ENCODE measurements at places on chromosomes 3 and 15. TPM values are rescaled to one million over a fixed set of nuclear protein-coding genes. Genes with fewer than 3 reads are reported as not detected.
A peak's percentile ranks its signal among the peaks of the same experiment; 100 is the strongest.

The SLC28A2 gene
- 1.5 TPM for total RNA-seq

The PYGO1 gene
- 11.8 TPM for total RNA-seq

The CLDN16 gene
- 0.77 TPM for total RNA-seq

The IGSF10 gene
- 1.0 TPM for total RNA-seq

The MESP1 gene
- total RNA-seq = 0.50 TPM

The MRPL46 gene
- total RNA-seq = 29.0 TPM

The SNX22 gene
- 7.7 TPM for total RNA-seq

The CASR gene
- total RNA-seq = 0.37 TPM

The HGD gene
- 64.6 TPM for total RNA-seq

The C3orf62 gene
- total RNA-seq = 4.5 TPM

DNA sequence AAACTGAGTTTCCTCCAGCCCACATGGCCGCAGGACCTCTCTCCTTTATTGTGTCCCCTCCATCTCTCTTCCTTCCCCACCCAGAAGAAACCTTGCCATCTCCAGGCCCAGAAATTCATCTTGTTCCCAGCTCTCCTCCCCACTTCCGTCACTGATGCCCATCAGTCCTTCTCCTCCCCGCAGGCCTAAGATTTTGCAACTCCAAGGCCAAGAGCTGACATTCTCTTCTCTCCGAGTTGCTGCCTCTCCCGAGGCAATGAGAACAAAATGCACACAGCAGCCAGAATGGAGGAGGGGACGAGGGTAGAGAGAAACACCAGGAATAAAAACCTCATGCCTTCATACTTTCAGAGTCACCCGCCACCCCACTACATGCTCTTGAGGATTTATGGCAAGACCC, 526.5 kb upstream of the PROK2 start:
- H3K4me1 ChIP-seq = peaks cover 23% of the 10 kb centered on the region
- H3K27me3 ChIP-seq = no peaks in the 10 kb centered on the region
- H3K36me3 ChIP-seq = no peaks in the 10 kb centered on the region

DNA sequence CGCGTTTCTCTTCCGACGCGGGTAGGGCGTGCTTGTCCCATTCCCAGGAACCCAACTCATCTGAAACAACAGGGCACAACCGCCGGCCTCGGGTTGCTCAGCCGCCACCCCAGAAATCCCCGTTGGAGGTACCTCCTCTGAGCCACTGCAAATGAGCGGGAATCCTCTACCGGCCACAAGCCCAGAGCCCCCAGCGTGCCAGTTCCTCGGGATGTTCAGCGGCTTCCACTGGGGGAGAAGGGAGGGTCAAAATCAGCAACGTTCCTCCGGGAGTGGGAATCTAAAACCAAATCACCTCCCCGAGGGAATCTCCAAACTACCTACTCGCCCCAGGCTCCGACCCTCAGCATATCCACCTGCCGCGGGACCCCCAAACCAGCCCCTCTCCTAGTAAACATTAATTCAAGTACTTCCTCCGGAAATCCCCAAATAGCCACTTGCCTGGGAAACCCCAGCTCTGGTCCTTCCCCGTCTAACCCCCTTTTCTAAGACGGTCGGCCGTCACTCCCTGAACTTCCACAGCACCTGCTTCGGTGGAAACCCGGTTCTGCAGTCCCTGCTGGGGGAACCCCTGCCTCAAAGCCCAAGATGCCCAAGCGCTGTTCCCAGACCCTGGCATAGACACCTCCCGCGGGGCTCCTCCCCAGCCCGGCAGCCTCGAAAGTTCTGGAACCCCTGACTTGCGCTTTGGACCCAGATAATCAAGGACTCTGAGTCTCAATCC, 887 bp downstream of the OXTR start:
- peaks cover 18% of the 10 kb centered on the region for H3K27me3 ChIP-seq
- peaks cover 4% of the 10 kb centered on the region for H3K4me1 ChIP-seq
- H3K4me3 ChIP-seq = no peak overlapping the region
- no peak overlapping the region for H3K27ac ChIP-seq
- H3K36me3 ChIP-seq = no peaks in the 10 kb centered on the region

DNA sequence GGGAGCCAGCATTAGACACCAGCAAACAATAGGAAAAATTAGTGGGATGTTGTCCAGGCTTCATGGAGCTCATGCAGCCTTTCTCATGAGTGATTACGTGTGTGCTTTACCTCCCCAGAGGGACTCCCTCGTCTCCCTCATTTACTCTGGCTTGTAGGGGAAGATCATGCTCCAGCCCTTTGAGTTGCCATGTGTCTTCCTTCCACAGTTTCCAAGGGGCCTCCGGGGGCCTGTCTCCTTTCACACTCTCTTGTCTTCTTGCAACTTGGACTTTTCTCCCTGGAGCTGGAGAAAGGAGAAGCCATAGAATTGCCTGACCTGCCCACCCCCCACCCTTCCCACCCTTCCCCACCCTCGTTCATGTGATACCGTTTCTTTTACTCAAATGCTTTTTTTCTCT, 98.7 kb downstream of the FAM43A start:
- no peak overlapping the region for H3K27ac ChIP-seq
- H3K27me3 ChIP-seq = no peaks in the 10 kb centered on the region
- no peaks in the 10 kb centered on the region for H3K36me3 ChIP-seq
- peaks cover 4% of the 10 kb centered on the region for H3K4me1 ChIP-seq
- DNase-seq = no peak
- no peak overlapping the region for H3K4me3 ChIP-seq

GRCh38 chr3:72317491-72317890, 530.8 kb downstream of the SHQ1 start:
- H3K4me1 ChIP-seq = peaks cover 22% of the 10 kb centered on the region
- H3K4me3 ChIP-seq = no peak overlapping the region
- no peaks in the 10 kb centered on the region for H3K27me3 ChIP-seq
- H3K36me3 ChIP-seq = no peaks in the 10 kb centered on the region
- no peak overlapping the region for H3K27ac ChIP-seq
- DNase-seq = no peak

DNA sequence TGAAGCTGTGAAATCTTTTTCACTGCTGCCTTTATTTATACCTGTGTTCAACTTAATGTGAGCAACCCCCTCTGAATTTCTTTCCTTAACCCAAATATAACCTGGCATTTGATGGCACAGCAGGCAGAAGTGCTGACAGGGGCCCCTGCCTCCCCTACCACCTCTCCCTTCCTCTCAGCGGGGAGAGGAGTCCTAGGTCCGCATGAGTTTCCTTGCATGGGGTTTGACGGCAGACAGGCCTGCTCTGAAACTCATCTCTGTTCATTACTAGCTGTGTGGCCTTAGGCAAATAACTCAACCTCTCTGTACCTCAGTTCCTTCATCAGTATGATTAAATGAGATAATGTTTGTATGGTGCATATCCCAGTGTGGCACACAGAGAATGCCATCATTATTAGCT, 79.7 kb downstream of the SEC22A start:
- H3K4me3 ChIP-seq = no peak overlapping the region
- no peaks in the 10 kb centered on the region for H3K36me3 ChIP-seq
- DNase-seq = no peak

DNA sequence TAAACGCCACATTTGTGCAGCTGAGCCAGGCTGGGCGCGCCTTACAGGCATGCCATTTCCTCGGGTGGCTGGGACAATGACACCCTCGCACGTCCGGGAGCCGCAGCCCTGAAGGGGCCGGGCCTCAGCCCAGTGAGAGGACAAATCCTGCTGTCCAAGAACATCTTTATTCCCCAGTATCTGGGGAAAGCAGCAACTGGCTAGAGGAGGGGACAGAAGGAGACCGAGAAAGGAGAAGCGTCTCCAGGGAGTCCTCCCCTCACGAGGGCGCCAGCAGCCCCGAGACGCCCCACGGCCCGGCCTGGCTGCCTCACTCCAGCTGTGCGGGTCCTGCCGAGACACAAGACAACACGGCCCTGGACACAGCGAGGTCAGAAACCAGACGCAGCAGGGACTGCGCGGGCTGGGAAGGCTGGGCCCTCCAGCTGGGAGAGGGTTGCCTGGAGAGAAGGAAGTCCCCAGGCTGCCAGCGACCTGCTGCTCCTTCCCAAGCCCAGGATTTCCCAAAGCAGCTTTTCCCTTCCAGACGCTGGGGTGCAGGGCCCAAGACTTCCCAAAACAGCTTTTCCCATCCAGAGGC, 130.2 kb downstream of the CHSY1 start:
- peak overlapping the region; percentile 70 for H3K27ac ChIP-seq
- H3K36me3 ChIP-seq = no peaks in the 10 kb centered on the region
- H3K27me3 ChIP-seq = no peaks in the 10 kb centered on the region
- peaks cover 14% of the 10 kb centered on the region for H3K4me1 ChIP-seq
- peak; percentile 71 for DNase-seq
- no peak overlapping the region for H3K4me3 ChIP-seq

DNA sequence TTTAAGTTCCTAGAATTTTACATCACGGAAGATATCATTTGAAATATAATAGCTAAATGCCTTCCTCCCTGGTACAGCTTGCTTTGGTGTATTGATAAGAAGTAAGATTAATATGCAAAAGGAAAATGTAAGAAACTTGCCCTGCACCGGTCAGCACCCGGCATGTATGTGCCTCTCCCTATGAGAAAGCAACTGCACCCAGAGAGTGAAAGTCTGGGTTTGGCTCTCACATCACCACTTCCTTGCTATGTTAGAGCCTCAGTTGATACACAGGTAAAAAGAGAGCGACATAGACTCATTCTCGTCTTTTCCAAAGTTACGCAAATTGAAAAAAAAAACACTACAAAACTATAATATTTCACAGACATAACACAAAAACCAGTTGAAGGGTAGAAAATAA, 96.7 kb downstream of the FOXP1 start:
- DNase-seq = no peak
- H3K4me3 ChIP-seq = no peak overlapping the region
- H3K27me3 ChIP-seq = no peaks in the 10 kb centered on the region
- no peak overlapping the region for H3K27ac ChIP-seq
- H3K36me3 ChIP-seq = no peaks in the 10 kb centered on the region

DNA sequence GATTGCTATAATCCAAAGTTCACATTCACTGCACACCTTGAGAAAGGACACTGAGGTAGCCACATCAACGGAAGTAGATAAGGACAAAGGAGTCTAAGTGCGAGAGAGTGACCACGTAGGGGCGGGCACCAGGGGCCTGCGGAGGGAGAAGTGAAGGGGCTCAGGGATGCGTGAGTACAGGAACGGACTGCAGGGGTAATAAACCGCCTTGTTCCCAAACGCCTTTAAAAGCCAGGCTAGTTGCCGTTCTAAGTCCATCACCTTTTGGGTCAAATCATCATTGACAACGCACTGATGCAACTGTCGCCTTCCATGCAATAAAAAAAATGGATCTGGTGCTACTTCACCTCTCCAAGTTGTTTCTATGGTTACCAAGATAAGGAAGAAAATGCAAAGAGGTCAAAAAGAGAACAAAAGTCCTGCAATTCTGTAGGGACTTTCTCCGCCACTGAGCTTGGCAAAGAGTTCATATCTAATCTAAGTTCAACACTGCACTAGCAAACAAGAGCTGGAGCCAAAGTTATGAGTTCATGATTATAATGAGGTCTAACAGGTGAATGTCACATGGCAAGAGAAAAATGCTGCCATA, 32.6 kb upstream of the ATP11B start:
- H3K27ac ChIP-seq = peak overlapping the region; percentile 79
- H3K27me3 ChIP-seq = no peaks in the 10 kb centered on the region
- H3K4me1 ChIP-seq = peaks cover 4% of the 10 kb centered on the region
- no peaks in the 10 kb centered on the region for H3K36me3 ChIP-seq
- DNase-seq = peak; percentile 73

GRCh38 chr15:75650908-75651809, 3.4 kb downstream of the SNX33 start:
- peak overlapping the region; percentile 4 for H3K4me3 ChIP-seq
- no peak overlapping the region for H3K27ac ChIP-seq
- H3K36me3 ChIP-seq = no peaks in the 10 kb centered on the region
- no peaks in the 10 kb centered on the region for H3K27me3 ChIP-seq

- no peaks in the 10 kb centered on the region for H3K27me3 ChIP-seq
- no peak for DNase-seq
- no peaks in the 10 kb centered on the region for H3K36me3 ChIP-seq
- H3K4me1 ChIP-seq = peaks cover 8% of the 10 kb centered on the region
These were observed 2.2 kb downstream of the PLSCR1 start for GRCh38 chr3:146542179-146542578.

GRCh38 chr15:92277776-92278175, 115.9 kb upstream of the ST8SIA2 start:
- H3K4me1 ChIP-seq = no peaks in the 10 kb centered on the region
- no peaks in the 10 kb centered on the region for H3K36me3 ChIP-seq
- peak; percentile 15 for DNase-seq

GRCh38 chr3:177201700-177202397, 4.6 kb upstream of the TBL1XR1 start:
- peak overlapping the region; percentile 23 for H3K27ac ChIP-seq
- H3K36me3 ChIP-seq = no peaks in the 10 kb centered on the region
- DNase-seq = no peak
- no peaks in the 10 kb centered on the region for H3K27me3 ChIP-seq

GRCh38 chr3:154095832-154096421, 25.3 kb upstream of the ARHGEF26 start:
- H3K4me3 ChIP-seq = no peak overlapping the region
- no peaks in the 10 kb centered on the region for H3K36me3 ChIP-seq
- H3K4me1 ChIP-seq = no peaks in the 10 kb centered on the region

DNA sequence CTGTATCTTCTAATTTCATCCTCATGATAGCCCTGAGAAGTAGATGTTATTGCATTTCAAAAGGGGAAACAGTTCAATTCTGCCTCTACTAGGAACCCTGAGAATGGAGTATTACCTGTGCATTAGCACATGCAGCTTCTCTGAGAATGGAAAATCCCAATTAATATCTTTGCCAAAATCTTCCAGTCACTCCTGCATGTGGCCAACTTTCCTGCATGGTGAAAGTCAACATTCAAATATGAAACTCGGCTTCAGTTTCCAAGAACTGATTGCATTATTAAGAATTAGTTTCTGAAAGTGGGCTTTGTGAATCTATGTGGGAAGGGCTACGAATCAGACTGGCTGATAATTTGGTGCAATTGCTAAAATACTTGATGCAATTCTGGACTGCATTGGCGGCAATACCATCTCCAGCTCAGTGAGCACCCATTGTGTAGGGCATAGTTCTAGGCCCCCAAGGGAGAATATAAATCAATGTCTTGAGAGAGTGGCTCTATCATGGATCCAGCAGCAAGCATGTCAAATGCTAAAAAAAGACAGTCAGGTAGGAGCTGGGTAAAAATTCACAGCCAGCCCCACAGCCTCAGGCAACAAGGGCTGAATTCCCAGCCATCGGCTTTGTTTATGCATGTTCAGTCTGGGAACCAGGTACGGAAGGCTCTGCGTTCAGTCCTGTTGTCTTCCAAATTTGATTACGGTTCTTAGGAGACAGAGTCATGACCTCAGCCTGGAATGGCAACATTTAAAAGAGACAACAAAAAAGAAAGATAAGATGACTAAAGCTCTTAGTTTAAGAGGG, 18.8 kb upstream of the BCL6 start:
- no peak overlapping the region for H3K4me3 ChIP-seq
- H3K36me3 ChIP-seq = no peaks in the 10 kb centered on the region
- no peaks in the 10 kb centered on the region for H3K27me3 ChIP-seq

GRCh38 chr3:173501931-173502489, 104.5 kb downstream of the NLGN1 start:
- H3K4me1 ChIP-seq = no peaks in the 10 kb centered on the region
- DNase-seq = no peak
- no peaks in the 10 kb centered on the region for H3K36me3 ChIP-seq
- no peaks in the 10 kb centered on the region for H3K27me3 ChIP-seq

- H3K27me3 ChIP-seq = no peaks in the 10 kb centered on the region
- no peaks in the 10 kb centered on the region for H3K36me3 ChIP-seq
- H3K4me3 ChIP-seq = no peak overlapping the region
- no peaks in the 10 kb centered on the region for H3K4me1 ChIP-seq
- no peak for DNase-seq
These were observed 61.8 kb downstream of the ZBBX start for GRCh38 chr3:167318306-167318705.
